Gastroesophageal sphincter (tissue), 4 donors: ENCODE measurements at places on chromosomes 11 and 22. TPM values are rescaled to one million over a fixed set of nuclear protein-coding genes. Genes with fewer than 3 reads are reported as not detected.

- ATAC-seq, result no peak
Observed at GRCh38 chr22:45429981-45430775, 16.7 kb downstream of the RIBC2 start.

DNA sequence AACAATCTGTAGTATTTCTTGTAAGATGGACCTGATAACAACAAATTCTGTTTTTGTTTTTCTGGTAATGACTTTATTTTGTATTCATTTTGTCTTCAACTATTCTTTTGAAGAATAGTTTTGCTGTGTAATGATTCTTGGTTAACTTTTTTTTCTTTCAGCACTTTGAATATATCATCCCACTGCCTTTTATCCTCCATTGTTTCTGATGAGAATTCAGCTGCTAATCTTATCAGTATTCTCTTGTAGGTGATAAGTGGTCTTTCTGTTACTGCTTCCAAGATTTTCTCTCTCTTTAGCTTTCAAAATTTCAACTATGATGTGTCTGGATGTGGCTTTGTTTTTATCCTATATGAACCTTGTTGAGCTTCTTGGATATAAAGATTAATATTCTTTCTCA lies 21.5 kb downstream of the GALNT18 start:
- ATAC-seq, result no peak

DNA sequence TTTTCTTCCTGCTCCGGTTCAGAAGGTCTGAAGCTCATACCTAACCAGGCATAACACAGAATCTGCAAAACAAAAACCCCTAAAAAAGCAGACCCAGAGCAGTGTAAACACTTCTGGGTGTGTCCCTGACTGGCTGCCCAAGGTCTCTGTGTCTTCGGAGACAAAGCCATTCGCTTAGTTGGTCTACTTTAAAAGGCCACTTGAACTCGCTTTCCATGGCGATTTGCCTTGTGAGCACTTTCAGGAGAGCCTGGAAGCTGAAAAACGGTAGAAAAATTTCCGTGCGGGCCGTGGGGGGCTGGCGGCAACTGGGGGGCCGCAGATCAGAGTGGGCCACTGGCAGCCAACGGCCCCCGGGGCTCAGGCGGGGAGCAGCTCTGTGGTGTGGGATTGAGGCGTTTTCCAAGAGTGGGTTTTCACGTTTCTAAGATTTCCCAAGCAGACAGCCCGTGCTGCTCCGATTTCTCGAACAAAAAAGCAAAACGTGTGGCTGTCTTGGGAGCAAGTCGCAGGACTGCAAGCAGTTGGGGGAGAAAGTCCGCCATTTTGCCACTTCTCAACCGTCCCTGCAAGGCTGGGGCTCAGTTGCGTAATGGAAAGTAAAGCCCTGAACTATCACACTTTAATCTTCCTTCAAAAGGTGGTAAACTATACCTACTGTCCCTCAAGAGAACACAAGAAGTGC lies 661 bp upstream of the MALAT1 start:
- no peak for ATAC-seq

DNA sequence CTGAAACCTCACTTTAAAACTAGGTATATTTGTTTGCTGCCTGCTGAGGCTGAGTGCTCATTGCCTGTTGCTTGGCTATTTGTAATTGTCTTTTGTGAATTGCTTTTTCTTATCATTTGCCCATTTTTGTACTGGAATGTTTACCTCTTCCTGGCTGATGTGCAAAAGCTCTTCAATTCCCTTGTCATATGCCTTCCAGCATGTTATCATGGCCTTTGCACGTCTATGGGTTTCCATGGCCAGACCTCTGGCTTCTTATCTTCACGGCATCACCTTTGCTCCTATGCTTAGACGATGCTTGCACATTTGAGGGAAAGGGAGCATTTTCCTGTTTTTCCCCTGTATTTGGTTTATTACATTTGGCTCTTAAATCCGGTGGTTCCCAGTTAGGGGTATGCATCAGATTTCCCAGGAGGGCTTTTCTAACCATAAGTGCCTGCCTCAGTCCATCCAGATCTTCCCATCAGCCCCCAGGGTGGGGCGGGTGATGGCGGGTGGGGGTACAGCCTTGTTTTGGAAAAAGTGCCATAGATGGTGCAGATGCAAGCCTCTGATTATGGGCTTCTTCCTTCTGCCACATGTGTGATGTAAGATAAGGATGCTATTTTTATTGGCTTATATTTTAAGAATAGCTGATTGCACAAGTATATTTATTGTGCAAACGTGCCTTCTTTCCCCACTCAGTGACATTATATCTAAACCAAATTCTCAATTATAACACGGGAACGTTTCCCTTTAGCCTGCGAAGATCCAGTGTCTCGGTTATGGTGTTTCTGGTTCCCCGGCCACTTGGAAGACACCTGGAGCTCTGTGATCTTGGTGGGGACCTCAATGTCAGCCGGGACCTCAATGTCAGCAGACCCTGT lies 70.6 kb upstream of the SEPTIN5 start:
- no peak for ATAC-seq

- peak; percentile 26 for ATAC-seq
Observed at GRCh38 chr22:25362215-25362882, 142.9 kb downstream of the CRYBB2 start.

DNA sequence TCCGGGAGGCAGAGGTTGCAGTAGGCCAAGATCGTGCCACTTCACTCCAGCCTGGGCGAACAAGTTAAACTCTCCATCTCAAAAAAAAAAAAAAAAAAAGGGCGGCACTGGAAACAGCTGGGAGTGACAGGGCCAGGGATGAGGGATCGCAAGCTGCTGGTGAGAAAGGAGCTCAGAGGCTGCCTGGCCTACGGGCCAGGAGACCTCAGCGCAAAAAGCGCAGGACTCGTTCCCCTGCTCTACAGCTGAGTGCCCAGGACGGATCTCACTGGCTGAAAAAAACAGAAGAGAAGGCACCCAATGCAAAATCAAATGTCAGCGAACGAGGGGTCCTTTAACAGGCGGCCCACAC lies 650 bp upstream of the NUP50 start:
- peak; percentile 19 for ATAC-seq

GRCh38 chr11:537622-538430 lies 499 bp downstream of the LRRC56 start:
- no peak for ATAC-seq

GRCh38 chr11:88363648-88364065 lies 26.1 kb upstream of the CTSC start:
- no peak for ATAC-seq

DNA sequence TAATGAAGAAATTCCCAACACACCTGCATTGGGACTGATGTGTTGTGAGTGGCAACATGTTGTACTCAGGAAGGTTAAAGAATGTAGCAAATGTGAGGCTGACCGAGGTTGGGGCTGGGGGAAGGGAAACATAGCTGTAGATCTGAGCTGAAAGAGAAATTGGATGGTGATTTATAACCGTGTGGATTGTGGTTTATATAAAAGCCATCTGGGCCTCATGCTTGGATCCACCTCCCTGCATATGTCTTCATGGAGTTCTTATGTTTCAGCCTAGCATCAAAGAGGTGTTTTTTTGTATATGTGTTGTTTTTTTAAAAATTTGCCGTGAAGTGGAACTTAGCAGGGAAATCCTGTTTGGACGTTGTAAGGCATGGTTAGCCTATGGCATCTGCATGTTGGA lies 141.3 kb downstream of the NAV2 start:
- no peak for ATAC-seq

- no peak for ATAC-seq
Observed at GRCh38 chr11:20029193-20029592, 131.1 kb downstream of the DBX1 start.

- no peak for ATAC-seq
Observed at GRCh38 chr11:67691149-67691548, 16.7 kb upstream of the ALDH3B2 start.

DNA sequence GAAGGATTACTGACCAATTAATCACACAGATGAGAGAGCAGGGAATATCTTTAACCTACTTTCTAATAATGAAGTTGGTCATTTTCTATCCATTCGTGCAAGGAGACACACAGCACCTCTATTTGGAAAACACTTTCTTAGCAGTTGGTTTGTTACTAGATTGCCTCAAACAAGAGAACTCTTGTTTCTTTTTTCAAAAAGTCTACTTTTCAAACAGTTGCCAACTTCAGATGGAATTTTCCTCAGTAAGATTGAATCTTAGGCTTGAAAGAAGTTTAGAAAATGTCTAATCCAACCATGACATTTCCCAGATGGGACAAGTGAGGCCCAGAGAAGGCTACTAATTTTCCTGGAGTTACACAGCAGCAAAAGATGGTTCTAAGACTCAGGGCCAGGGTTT lies 42.4 kb upstream of the SMTN start:
- ATAC-seq, result no peak

GRCh38 chr11:64017945-64018224 lies 17.8 kb upstream of the FLRT1 start:
- ATAC-seq, result no peak

GRCh38 chr11:44566952-44567875 lies 1.8 kb downstream of the CD82 start:
- no peak for ATAC-seq

SCN4B gene
- 5.8 TPM for total RNA-seq

OR51I1 gene
- not detected for total RNA-seq

OR5B21 gene
- not detected for total RNA-seq

RAG1 gene
- total RNA-seq, result 0.81 TPM

ALDH3B2 gene
- not detected for total RNA-seq

LDLRAD3 gene
- total RNA-seq, result 7.6 TPM

GPHA2 gene
- total RNA-seq, result not detected

KRTAP5-1 gene
- not detected for total RNA-seq

RIC3 gene
- 22.5 TPM for total RNA-seq

C22orf15 gene
- not detected for total RNA-seq
